ENCODE measurements at places on chromosomes 7 and 10. TPM values are rescaled to one million over a fixed set of nuclear protein-coding genes. Genes with fewer than 3 reads are reported as not detected.

GRCh38 chr7:50696810-50697582 is 85.7 kb downstream of the GRB10 start:
- DNase-seq, result peak; percentile 31

DNA sequence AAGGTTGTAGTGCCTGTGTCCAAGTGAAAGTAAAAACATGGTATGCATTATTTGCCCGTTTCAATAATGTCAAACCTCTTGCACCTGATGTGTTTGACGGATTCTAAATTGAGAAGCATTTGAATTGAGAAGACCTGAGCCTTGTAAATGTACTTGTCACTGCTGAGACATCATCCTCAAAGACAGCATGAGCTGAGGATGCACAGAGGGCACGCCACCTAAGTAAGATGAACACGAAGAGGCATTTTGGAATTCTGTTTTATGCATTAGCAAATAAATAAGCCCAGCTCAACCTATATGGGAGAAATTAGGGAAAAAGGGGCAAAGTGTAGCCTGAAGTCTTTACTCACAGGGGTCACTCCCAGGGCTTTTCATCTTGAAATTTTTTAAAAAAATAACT is 73.8 kb upstream of the SORCS1 start:
- no peak for DNase-seq

DNA sequence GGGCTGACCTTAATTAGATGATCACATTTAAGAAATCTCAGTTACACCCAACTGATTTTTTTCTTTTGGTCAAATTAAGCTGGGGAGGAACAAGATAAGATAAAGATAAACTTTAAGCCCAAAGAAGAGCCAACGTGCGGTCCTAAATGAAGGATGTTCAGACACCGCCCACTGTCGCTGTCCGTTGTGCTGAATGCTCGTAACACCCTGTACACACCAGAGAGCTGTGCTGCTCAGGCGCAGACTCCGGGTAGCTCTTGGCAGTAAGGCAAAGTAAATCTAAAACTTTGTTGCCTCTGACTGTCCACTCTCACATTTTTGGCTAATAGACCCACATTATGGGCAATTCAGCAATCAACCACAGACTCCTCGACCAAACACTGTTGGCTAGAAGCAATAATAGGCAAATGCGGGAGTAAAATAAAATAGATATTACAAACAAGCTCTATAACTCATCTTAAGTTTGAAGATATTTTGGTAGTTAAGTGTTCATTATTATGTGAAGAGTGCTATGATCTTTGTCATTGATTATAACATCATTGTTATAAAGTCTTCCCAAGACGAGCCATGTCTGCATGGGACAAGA is 57.1 kb downstream of the PLPP4 start:
- DNase-seq, result peak; percentile 52

GRCh38 chr10:120943542-120943941 is 92.4 kb downstream of the WDR11 start:
- DNase-seq, result no peak

DNA sequence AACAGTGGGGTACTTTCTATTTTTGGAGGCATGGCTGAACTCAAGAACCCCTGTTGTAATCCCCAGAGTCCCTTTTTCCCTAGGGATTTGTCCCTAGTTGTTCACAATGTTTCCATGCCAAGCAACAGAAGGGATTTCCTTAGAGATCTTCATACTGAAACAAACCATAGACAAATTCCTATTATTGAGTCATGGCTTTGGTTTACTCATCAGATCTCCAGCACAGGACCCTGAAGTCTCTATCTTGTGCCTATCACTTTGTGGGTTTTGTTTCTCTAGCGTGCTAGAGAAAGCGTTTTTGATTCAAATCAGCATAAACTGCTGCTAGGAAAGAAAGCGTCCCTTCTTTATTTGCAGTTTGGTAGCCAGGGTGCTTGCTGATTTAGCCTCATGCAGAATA is 165.0 kb downstream of the BAMBI start:
- DNase-seq, result no peak

GRCh38 chr10:61835069-61835945 is 66.2 kb upstream of the ARID5B start:
- DNase-seq, result no peak

DNA sequence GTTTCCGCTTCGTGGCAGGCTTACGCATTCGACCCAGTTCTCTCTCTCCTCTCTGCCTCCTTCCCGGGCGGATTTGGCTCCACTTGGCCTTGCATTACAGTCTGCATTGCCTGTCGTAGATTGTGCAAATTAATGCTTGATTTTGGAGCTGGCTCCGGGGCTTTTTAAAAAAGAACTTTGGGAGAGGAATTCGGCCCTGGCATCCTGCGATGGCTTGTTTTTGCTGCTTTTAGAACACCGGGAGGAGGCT is 767 bp downstream of the EIF4EBP2 start:
- no peak for DNase-seq

- peak; percentile 60 for DNase-seq
Observed at GRCh38 chr10:23343591-23344240, 881 bp downstream of the C10orf67 start.

DNA sequence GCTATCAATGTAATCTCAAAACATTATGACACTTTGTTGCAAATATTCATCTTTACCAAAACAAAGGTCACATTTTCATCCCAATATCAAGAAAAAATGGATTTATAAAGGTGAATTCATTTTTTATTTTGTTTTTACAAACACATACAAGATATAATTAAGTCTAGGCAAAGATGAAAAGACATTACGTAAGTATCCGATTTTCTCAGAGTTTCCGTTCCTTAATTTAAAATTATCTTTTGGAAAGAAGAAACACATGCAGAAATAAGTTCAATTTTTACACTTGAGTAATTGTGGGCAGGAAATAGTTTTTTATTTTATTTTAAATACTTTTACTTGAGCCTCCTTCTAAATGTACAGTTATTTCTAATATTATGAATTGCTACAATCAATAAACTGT is 24.6 kb downstream of the RTKN2 start:
- no peak for DNase-seq

DNA sequence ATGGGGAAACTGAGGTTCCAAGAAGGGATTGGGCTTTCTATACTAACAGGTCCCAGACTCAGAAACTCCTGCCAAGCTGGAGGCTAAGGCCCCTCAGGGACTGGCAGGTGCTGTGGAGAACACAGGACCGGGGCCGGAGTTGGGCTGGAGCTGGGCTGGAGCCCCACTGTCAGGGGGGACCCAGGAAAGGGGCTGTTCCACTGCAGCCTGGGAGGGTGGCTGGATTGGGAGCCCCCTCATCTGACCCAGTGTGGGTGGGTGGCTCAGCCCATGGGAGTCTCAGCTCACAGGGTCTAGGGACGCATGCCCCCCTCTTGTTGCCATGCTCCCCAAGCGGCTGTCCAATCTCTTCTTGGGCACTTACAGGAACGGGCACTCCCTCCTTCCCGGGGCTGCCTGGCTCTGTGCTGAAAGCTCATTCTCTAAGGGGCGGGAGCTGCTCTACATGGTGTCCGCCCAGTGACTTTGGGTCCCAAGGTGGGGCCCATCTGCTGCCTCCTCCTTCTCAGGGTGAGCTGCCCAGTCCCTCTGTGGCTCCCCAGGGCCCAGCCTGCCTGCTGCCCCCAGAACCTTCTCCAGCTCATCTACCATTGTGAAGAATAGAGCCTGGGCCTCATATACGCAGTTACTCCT is 126.5 kb downstream of the MYL10 start:
- no peak for DNase-seq

POM121L12 gene
- not detected for total RNA-seq

DEPP1 gene
- total RNA-seq, result 0.16 TPM

SLC35G1 gene
- 3.2 TPM for total RNA-seq

IFIT1 gene
- total RNA-seq, result 6.1 TPM

EGR2 gene
- 46.6 TPM for total RNA-seq

OR2A7 gene
- total RNA-seq, result 2.0 TPM

IGFBP1 gene
- not detected for total RNA-seq

WNT8B gene
- 0.38 TPM for total RNA-seq
